B cell (primary cell): ENCODE measurements at places on chromosomes 7 and 10. TPM values are rescaled to one million over a fixed set of nuclear protein-coding genes. Genes with fewer than 3 reads are reported as not detected.

GRCh38 chr10:35959252-35959651 is 317.2 kb upstream of the FZD8 start:
- no peak overlapping the region for H3K27ac ChIP-seq
- no peaks in the 10 kb centered on the region for H3K4me1 ChIP-seq
- H3K4me3 ChIP-seq, result no peak overlapping the region
- no peaks in the 10 kb centered on the region for H3K36me3 ChIP-seq
- DNase-seq, result no peak

DNA sequence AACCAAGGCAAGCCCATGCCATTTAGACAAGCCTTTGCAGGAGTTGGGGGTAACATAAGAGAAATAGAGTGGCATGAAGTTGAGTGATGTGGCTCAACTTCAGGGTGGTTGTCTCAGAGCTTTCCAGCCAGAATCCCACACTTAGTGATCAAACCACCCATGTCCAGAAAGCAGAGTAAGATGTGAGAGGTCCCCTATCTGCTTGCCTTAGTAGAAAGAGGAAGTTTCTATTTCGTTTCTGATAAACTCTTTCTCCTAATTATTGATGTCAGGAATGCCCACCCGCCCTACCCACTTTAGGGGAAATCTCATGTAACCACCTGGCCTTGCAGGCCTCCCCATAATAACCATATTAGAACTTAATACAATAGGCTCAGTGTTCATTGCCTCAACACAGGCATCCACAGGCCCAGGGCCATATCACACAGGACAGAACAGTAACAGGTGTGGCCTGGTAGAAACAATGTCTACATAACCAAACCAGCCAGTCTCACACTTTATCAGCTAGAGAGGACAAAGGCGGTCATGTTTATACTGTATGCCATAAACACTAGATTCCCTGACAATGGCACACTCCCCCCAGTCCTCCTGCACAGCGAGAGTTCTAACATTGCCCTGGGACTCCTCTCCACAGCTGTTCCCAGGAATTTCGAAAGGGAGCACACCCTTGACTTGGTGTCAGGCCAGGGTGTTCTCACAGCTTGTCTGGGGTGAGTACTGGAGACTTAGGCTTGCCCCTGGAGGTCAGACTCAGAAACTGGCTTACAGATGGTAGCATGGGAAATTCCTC is 364.4 kb downstream of the CXCL12 start:
- H3K4me3 ChIP-seq, result no peak overlapping the region
- H3K36me3 ChIP-seq, result no peaks in the 10 kb centered on the region
- no peaks in the 10 kb centered on the region for H3K4me1 ChIP-seq
- H3K27ac ChIP-seq, result no peak overlapping the region
- DNase-seq, result no peak

DNA sequence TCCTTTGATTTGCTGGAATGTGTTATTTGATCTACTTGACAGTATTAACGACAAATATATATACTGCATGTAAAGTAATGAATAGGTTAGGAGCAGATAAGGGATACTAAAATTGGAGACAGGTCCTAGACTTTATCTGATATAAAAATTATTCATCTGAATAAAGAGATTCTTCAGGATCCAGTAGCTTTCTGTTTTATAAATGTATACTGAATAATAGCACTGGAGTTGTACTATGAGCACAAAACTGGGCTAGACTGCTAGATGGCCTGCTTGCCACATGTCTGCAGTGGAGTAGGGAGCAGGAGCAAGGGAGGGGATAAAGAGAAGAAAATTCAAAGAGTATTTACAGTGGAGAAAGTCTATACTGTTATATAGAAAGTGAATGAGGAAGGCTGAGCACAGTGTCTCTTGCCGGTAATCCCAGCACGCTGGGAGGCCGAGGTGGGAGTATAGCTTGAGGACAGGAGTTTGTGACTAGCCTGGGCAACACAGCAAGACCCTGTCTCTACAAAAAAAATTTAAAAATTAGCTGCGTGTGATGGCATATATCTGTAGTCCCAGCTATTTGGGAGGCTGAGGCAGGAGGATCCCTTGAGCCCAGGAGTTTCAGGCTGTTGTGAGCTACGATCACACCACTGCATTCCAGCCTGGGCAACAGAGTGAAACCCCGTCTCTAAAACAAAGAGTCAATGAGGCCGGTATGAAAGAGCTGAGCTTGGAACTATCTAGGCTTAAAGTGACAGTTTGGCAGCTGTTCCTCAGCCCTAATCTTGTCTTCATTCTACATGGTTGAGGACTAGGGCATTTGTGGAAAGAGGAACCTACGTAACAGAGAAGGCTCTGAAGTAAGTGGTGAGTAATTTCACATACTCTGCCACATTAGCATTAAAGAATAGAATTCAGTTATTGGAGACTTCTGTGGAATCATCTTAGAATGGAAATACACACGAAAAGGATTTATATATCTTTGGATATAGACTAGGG is 41.8 kb downstream of the CD36 start:
- H3K36me3 ChIP-seq, result no peaks in the 10 kb centered on the region
- no peak for DNase-seq
- H3K27me3 ChIP-seq, result no peaks in the 10 kb centered on the region
- no peak overlapping the region for H3K27ac ChIP-seq
- H3K4me3 ChIP-seq, result no peak overlapping the region

UPK3B gene
- 4.9 and 6.8 TPM in 2 replicates for total RNA-seq

DNA sequence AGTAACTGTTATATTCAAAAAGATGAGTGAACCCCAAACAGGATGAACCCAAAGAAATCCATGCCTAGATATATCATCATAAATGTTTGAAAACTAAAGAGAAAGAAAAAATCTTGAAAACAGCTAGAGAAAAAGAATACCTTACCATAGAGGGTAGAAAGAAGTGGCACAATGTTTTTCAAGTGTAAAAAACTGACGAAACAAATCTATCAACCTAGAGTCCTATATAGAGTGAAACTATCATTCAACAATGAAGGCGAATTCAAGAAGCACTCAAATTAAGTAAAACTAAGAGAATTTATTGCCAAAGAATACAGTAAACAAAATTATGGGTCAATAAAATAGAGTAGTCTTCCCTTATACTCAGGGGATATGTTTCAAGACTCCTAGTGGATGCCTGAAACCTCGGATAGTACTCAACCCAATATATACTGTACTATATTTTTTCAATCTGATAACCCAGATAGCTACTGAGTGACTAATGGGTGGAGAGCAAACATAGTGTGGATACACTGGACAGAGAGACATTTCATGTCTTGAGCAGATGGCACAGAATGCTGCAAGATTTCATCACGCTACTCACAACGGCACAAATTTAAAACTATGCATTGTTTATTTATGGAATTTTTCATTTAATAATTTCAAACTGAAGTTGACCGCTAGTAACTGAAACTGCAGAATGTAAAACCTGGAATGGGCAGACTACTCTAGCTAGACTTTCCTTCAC is 52.6 kb upstream of the TMEM106B start:
- H3K27ac ChIP-seq, result no peak overlapping the region
- no peak overlapping the region for H3K4me3 ChIP-seq
- DNase-seq, result no peak
- no peaks in the 10 kb centered on the region for H3K36me3 ChIP-seq
- H3K4me1 ChIP-seq, result no peaks in the 10 kb centered on the region
- no peaks in the 10 kb centered on the region for H3K27me3 ChIP-seq

DNA sequence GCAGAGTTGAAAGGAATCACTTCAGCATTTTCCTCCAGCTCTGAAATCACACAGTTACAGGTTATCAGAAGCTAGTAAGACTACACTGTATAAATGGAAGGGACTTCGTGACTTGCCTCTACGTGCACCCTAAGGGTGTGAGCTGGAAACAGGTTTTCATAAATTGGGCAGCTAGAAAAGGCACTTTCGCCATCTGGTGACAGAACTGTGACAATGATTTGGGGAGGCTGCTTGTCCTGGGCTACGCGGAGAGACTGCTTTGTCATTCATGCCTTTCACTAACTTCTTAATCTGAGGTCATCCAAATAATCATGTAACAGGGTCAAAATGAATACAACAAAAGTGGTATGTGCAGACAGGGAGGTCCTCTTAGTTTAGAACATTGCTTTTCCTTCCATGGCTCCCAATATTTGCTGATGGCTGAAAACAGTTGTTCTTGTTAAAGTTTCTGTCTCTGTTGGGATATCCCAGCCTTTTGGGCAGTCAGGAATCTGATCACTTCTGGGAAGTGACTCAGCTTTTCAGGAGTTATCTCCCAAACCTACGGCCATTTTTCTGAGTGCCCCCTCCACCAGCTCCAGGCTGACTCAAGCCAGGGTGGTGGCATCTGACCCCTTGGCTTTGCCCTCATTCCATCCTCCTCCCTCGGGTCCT is 17.8 kb downstream of the VWC2 start:
- H3K36me3 ChIP-seq, result no peaks in the 10 kb centered on the region
- H3K4me3 ChIP-seq, result no peak overlapping the region
- H3K4me1 ChIP-seq, result no peaks in the 10 kb centered on the region
- H3K27ac ChIP-seq, result no peak overlapping the region
- no peaks in the 10 kb centered on the region for H3K27me3 ChIP-seq
- DNase-seq, result no peak

DNA sequence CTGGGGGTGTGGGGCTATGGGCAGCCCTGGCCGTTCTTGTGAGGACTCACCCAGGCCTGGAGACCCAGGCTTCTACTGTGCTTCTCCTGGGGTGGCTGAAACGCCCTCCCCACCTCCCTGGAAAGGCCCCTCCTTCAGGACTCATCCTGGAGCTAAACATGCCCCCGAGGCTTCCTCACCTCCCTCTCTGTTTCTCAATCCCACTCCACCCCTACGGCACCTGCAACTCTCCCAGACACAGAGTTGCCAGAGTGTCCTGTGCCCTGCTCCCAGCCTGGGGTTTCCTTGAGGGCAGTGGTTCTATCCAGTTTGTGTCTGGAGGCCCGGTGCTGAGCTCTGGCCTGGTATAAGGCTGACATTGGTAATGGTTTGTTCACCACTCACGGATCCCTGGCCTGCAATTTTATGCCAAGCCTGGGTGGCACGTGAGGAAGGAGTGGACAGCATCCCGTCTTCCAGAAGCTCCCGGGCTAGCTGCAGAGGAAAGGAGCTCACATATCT is 68.0 kb downstream of the GRID1 start:
- no peak overlapping the region for H3K27ac ChIP-seq
- H3K4me1 ChIP-seq, result no peaks in the 10 kb centered on the region
- H3K27me3 ChIP-seq, result peaks cover 3% of the 10 kb centered on the region
- no peak for DNase-seq
- H3K4me3 ChIP-seq, result no peak overlapping the region

GRCh38 chr7:83119494-83119893 is 43.2 kb downstream of the PCLO start:
- no peaks in the 10 kb centered on the region for H3K27me3 ChIP-seq
- H3K36me3 ChIP-seq, result no peaks in the 10 kb centered on the region
- H3K27ac ChIP-seq, result no peak overlapping the region
- no peak for DNase-seq

- H3K36me3 ChIP-seq, result no peaks in the 10 kb centered on the region
- no peaks in the 10 kb centered on the region for H3K27me3 ChIP-seq
- no peak overlapping the region for H3K27ac ChIP-seq
- no peak overlapping the region for H3K4me3 ChIP-seq
- peaks cover 5% of the 10 kb centered on the region for H3K4me1 ChIP-seq
These were observed 2.7 kb upstream of the HTRA1 start for GRCh38 chr10:122458693-122459092.

H2BK1 gene
- 3.1 and 4.2 TPM in 2 replicates for total RNA-seq

DNA sequence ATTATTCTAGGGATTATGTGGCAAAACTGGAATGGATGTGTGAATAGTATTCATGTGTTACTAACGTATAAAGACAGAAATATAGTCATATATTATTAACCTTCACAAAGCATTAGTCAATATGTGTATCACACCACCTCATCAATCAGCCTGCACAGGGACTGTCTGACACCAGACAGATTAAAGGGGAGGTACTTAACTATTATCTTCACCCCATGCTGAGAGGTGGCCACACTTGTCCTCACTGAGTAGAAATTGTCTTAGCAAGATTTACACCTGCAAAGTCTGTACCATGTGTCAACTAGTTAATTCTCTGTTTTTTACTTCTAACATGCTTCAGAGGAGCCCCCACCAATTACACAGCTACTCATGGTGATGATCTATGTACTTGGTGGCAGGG is 146.3 kb upstream of the LRGUK start:
- H3K27ac ChIP-seq, result no peak overlapping the region
- H3K4me1 ChIP-seq, result no peaks in the 10 kb centered on the region
- DNase-seq, result no peak
- H3K27me3 ChIP-seq, result no peaks in the 10 kb centered on the region
- no peaks in the 10 kb centered on the region for H3K36me3 ChIP-seq

GRCh38 chr10:113362645-113363091 is 190.2 kb upstream of the HABP2 start:
- no peaks in the 10 kb centered on the region for H3K4me1 ChIP-seq
- no peak overlapping the region for H3K4me3 ChIP-seq
- H3K27ac ChIP-seq, result no peak overlapping the region
- peaks cover 2% of the 10 kb centered on the region for H3K27me3 ChIP-seq
- no peaks in the 10 kb centered on the region for H3K36me3 ChIP-seq
- no peak for DNase-seq

DNA sequence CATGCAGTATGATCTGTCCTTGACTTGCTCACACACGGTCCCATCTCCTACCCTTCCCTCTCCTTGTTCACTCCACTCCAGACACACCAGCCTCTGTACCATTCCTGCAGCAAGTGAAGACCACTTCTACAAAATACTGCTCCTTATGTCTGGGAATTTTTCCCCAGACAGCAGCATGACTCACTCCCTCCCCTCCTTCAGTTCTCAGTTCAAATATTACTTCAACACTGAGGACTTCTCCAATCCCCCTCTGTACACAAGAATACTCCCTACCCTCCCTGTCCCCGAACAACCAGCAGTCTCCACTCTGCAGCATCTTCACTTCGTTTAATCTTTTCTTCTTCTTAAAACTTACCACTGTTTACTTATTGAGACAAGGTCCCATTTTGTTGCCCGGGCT is 474.0 kb downstream of the GPAM start:
- no peak overlapping the region for H3K27ac ChIP-seq
- H3K27me3 ChIP-seq, result no peaks in the 10 kb centered on the region
- no peaks in the 10 kb centered on the region for H3K36me3 ChIP-seq
- H3K4me1 ChIP-seq, result no peaks in the 10 kb centered on the region
- H3K4me3 ChIP-seq, result no peak overlapping the region

GRCh38 chr7:64875258-64875657 is 27.8 kb upstream of the ZNF273 start:
- no peaks in the 10 kb centered on the region for H3K36me3 ChIP-seq
- H3K4me1 ChIP-seq, result no peaks in the 10 kb centered on the region
- no peak overlapping the region for H3K4me3 ChIP-seq

DNA sequence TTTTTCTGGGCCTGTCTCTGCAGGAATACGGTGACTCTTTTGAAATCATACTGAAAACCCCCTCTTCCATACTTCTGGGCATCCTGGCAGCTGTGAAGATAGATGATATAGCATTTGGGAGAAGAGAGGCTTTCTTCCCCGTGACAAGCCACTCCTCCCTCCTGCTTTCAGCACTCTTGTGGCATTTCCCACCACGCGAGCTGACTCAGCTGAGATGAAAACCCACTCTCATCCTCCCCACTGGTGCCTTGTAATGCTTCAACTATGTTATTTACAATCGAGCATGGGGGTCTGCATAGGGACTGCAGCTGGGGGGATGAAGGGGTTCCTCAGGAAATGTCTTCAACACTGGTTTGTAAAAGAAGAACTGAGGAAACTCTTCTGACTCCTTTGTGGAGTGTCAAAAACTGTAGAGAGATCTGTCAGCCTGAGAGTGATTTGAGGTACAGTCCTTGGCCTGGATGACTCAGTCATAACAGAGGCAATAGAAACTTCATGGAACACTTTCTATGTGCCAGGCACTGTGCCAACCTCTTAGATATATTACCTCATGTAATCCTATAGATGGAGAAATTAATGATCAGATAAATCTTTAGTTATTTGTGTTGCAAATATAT is 1.7 kb upstream of the TBATA start:
- no peak overlapping the region for H3K27ac ChIP-seq
- no peak for DNase-seq
- H3K27me3 ChIP-seq, result no peaks in the 10 kb centered on the region
- no peaks in the 10 kb centered on the region for H3K36me3 ChIP-seq

REEP3 gene
- 8.1 and 8.8 TPM in 2 replicates for total RNA-seq
